ENCODE measurements at places on chromosomes 1 and 21.

DNA sequence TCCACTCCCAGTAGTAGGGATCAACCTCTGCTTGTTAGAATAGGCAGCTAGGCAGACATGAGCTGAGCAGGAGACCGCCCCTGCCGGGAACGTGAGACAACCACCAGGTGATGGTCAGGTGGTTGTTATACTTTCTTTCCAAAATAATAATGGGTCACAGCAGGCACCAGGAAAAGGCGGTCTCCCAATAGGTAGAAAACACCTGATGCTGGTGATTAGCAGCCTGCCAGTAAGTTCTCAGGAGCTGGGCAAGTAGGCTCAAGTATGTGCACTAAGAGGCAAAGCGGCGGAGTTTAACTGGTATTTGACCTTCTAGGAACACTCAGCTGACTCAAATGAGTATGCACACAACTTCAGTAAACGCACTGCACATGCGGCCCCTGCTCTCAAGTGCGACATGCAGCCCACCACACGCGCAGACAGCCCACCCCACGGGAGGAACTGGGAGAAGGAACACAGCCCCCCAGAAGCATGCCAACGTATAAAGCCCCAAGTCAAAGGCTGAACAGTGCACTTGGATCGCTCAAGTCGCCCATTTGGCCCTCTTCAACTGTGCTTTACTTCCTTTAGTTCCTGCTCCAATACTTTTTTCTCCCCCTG lies 80.0 kb downstream of the DESI2 start:
- DNase-seq = no peak

DNA sequence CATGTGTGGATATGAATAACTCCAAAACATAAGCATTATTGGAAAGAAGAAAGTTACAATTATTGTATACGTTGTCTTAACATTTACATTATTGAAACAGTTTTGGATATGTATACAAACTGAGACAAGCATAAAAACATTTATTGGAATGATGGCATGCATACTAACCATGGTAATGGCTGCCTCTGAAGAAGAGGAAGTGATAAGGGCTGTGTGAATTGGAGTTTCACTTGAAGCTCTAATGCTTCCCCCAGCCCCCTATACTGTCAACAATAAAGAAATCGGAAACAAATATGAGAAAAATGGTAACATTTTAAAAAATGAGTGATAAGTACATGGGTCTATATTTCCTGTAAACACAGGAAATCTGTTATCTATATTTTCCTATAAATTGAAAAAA lies 367.7 kb upstream of the DPYD start:
- DNase-seq = no peak

- DNase-seq = no peak
These were observed 619.4 kb upstream of the ADAMTS5 start for GRCh38 chr21:27586326-27586725.

- DNase-seq = no peak
These were observed 54.1 kb downstream of the SLC35D1 start for GRCh38 chr1:66999640-67000400.

DNA sequence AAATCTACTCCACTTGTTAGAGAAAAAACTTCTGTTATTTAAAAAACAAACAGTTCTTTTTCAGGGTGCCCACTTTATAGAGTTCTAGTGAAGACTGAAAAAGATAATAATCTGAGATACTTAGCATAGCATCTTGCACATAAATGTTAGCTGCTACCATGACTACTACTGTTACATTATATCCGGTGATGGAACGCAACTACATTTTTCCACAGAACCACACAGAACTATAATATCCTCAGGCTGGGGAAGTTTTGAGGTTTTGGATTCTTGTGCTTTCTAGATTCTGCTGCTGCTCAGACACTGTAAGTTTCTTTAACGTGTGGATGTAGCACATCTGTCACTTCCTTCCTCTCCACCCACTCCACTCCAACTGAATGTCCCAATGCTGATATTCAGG lies 110.3 kb downstream of the PTPN14 start:
- peak; percentile 31 for DNase-seq

DNA sequence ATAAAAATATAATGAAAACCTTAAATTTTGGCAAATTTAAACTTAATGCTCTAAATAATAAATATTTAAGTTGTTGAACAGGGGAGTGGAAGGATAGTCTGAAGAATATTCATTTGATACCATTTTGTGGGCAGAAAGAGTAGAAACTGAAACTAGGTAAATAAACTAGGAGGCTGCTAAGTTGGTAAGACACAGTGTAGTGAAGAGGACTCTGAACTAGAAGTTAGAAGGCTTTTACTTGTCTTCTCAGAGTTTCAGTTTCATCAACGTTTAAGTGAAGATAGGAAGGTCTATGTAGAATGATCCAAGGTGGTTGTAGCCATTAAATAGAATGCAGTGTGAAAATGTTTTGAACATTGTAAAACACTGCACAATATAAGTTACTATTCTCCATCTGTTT lies 516.9 kb downstream of the AMY1C start:
- no peak for DNase-seq

- DNase-seq = no peak
These were observed 3.0 kb downstream of the ALX3 start for GRCh38 chr1:110067479-110067892.

DNA sequence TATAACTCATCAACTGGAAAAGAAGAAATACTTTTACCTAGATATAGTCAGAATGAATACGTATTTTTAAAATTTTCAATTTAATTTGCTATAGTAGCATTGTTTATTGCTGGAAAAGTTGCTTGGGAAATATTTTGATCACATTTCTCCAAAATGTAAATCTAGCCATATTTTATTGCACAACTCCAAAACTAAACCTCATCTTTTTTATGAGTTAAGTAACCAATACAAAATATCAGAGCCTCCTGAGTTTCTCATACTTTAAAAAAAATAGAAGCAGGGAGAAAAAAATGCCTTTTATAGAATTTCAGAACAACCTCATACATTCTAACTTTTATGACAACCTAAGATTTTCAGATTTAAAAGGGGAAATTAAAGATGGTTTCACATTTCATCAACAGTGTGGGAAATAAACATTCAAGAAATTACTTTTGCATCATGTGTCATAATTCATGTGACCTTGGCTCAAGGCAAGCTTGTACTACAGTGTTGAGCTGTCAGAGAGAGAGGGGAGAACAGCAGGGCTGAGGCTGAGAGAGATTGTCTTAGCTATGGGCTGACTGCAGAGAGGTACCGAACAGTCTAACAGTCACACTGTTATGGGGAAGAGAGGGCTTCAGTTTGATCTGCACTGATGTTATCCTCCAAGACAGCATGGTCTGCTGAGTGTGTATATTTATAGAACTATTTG lies 519.0 kb downstream of the LTN1 start:
- no peak for DNase-seq

- DNase-seq = no peak
These were observed 32.2 kb downstream of the ANGEL2 start for GRCh38 chr1:212983482-212983881.

- DNase-seq = no peak
These were observed 4.8 kb upstream of the PCBP3 start for GRCh38 chr21:45638707-45639106.

GRCh38 chr1:233587958-233588799 lies 25.7 kb upstream of the KCNK1 start:
- no peak for DNase-seq

DNA sequence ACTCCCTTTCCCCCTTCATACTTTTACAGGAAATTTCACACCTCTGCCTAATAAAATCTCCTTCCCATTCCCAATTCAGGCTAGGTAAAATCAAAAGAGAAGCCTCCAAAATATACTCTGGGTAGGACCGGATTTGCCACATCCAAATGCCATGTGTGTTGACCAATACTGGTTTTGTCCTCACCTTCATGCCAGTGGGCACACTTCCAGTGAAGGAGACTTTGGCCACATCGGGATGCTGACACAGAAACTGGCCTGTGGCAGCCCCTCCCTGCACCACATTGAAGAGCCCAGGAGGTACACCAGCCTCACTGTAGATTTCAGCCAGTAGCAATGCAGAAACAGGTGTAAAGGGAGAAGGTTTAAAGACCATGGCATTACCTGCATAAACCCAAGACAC lies 18.1 kb downstream of the ALDH9A1 start:
- no peak for DNase-seq

- DNase-seq = no peak
These were observed 994.6 kb upstream of the PRMT6 start for GRCh38 chr1:106061586-106062495.

DNA sequence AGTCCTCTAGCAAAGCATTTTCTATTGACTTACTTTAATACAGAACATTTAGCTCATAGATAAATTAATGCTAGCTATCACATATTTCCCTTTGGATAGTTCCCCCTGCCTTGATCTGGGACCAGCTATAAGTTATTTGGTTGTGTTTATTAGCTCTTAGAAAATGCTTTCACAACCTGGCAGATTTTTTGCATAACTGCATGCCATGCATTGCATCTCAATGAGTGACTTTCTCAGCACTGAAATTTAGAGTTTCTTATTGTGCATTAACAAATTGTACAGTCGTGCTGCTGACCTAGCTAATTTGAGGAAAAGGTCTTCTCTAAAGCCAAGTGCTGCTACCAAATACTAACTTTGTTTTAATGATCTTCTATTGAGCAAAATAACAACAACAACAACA lies 164.8 kb downstream of the PLPPR5 start:
- no peak for DNase-seq

- DNase-seq = no peak
These were observed 157.9 kb downstream of the CASZ1 start for GRCh38 chr1:10638559-10639005.

- DNase-seq = no peak
These were observed 106.0 kb downstream of the UBE2U start for GRCh38 chr1:64309431-64309831.

- DNase-seq = no peak
These were observed 100.5 kb downstream of the GIPC2 start for GRCh38 chr1:78146205-78146771.

DNA sequence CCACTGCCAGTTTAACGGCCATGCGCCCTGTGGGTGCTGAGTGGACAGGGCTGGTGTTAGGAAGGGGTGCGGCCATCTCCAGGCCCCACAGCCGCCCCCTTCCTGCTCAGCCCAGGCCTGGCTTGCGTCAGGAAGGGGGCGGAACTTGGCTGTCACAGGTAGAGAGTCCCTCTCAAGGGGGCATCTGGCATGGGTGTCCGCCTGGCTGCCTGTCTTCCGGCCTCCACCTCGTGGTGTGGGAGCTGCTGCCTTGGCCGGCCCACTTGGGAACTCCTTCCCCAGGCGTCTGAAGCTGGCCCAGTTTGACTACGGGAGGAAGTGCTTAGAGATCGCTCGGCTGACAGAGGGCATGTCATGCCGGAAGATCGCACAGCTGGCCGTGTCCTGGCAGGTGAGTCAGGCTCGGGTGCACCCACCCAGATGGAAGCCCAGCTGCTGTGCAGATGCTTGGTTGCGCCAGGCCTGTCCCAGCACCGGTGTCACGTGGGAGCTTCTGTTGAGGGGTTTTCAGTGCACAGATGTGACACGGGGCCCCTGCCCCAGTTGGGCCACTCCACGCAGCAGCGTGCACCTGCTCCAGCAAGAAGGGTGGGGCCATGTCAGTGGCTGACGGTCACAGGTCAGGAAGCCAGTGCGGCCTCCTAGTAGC lies 9.1 kb upstream of the ATAD3B start:
- no peak for DNase-seq

DNA sequence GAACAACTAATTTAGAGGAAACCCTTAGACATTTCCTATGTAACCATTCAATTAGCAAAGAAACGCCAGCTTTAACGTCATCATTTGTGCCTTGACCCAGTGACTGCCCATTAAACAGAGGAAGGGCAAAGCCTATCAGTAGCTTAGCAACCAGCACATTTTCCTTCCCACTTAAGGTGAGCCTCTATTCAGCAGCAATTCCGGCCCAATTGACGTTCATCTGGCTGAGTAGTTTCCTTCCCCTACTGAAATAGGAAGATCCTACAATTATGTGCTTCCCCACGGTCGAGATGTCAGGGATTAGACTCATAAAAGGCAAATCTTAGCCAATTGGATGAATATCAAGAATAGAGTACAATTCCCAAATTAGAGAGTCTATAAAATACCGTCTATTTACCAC lies 482.1 kb upstream of the ADAMTS5 start:
- no peak for DNase-seq

GRCh38 chr1:3604468-3604974 lies 6.8 kb downstream of the MEGF6 start:
- no peak for DNase-seq

DNA sequence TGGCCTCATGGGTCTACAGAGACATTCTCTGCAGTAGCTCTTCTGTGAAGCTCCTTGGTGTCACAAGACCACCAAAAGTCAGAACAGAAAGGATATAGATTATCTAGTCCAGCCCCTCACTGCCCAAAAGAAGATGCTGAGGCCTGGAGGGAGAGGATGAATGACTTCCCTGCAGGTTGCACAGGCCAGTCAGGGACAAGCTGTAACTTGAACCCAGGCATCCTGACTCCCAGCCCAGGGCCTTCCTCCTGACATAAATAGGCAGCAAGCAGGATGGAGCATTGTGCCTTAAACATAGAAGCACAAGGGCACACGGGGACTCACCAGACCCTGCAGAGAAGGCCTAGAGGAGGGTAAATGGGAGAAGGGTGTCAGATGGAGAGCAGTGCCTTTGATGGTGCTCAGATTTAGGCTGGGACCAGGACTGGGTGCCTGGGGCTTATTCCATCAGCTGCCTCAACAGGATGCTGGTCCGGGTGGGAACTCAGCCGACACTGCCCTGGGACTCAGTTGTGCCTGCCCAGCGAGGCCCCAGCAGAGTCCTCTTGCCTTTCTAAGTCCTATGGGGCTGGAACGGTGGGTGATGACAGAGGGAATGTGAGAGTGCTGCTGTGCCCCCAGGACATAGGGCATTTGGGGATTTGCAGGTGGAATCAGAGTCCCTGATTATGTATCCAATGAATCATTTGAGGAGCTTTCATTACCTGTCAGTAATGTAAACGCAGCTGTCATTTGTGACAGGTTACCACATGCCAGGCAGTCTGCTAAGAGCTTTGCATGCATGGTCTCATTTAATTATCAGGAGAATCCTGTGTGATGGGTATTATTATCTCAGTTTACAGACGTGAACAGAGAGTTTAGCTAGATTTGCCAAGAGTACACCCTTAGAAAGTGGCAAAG lies 13.2 kb downstream of the S100A7A start:
- DNase-seq = no peak

- DNase-seq = no peak
These were observed 151.9 kb upstream of the C8B start for GRCh38 chr1:57117753-57118152.

GRCh38 chr1:23638786-23639241 lies 52.8 kb upstream of the RPL11 start:
- no peak for DNase-seq

DNA sequence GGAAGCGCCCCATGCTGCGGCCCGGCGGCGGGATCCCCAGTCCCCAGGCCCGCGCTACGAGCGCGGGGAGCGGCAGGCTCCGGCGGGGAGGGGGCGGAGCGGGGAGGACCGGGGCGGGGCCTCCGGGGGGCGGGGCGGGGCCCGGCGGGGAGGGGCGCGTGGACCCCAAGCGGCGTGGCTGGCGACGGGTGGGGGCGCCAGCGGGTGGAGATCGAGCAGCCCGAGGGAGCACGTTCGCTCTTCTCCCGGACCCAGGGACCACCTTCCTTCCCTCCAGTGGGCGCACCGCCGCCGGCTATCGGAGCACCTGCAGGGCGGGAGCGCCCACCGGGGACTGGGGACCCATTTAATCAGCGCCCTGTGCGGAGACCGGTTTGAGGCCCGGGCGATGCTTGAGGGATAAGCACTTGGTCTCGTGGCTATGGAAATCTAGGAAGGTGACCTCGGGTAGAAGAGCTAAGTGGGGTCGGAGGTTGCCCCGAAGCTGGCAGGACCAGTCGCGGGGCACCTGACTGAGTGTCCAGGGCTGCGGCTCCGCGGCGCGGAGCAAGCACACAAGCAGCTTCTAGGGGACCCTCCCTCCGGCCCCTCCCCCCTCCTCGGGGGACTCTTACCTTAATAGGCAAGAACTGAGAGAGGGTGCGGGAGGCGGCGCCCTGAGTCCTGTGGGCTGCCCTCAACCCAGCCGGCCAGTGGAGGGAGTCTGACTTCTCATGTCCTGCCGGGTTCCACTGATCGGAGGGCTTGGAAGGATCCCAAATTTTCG lies at the start of gene TSPAN2:
TSPAN2 (minus strand) TSS at position 84 of the 766 bp plus-strand sequence; CDS start at position 13, 71 bp downstream.
- DNase-seq = no peak

Measured in amniotic stem cell (primary cell).